NCI-H187 treated with DMSO at 0.1 percent for 48 hours (cell line): ENCODE measurements at places on chromosomes 3 and 15.

DNA sequence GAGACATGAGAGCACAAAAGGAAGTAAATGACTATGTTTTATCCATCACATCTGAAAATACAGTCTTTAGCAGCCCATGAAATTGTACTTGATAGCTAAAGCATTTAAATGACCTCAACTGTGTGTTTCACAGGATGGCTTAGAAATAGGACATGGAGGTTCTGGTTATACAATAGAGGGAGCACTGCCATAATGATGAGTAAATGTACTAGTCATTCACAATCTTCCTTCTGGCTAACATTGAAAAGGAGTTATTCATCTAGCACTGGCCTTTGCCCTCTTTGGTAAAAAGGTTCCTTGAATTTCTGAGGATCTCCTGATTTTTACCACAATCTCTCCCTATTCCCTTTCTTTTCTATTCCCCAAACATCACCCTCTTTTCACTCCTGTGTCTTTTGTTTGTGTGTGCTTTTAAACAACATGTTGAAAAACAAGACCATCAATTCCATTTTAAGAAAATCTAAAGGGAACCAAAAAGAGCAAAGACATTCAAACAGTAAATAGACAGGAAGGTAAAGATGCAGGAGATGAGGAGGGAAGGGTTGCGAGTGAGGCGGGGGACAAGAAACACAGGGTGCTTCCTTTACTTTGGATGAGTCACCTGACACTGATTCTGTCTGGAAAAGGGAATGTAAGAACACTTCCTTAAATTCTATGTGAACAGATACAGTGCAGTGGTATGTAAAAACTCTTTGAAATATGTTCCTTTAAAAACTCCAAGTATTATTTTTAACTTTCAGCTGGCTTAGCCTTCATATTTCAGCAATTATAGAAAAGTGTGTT, 619.0 kb downstream of the MECOM start:
- DNase-seq: no peak

GRCh38 chr3:191499307-191500080, 38.5 kb downstream of the PYDC2 start:
- no peak for DNase-seq

DNA sequence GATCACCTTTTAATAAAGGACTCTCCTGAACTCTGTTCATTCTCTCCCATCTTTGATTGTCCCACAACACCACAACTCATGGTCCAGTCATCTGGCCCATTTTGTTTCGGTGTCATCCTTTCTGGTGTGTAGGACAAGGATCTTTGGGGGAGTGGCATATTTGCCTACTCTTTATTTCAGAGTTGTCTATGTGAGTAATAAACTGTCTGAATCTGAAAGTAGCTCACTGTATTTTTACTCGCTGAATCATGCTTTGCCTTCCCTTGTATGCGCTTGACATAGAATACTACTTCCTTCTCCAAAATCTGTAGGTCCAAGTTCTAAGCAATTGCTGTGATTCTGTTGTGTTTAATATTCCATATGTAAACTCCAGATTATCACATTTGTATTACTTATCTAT, 29.9 kb upstream of the NOX5 start:
- no peak for DNase-seq

GRCh38 chr3:26631390-26631738, 8.8 kb downstream of the LRRC3B start:
- DNase-seq: no peak

DNA sequence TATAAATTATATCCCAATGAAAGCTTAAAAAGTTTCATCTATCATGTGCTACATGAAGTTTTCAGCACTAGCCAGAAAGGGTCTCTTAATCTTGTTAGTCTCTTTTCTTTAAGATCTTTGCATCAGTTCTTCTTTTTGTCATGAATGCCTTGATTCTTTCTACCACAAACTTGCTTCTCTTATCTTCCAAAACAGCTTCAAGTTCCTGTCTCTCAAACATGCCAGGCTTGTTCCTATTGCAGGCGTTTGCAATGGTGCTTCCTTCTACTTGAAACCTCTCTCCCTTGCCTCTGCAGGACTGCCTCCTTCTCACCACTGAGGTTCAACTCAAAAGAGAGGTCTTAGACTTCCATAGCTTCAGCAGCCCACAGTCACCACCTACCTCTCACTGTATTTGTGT, 104.3 kb upstream of the FRMD4B start:
- DNase-seq: no peak

GRCh38 chr3:188578576-188579363, 424.8 kb downstream of the LPP start:
- DNase-seq: no peak

GRCh38 chr3:37593796-37594195, 267.9 kb upstream of the CTDSPL start:
- DNase-seq: no peak
